Activated CD4-positive, CD25-positive, alpha-beta regulatory T cell treated with anti-CD3 and anti-CD28 coated beads, Interleukin-2, amount 50 U/mL, for 72 hours (primary cell): ENCODE measurements at places on chromosomes 7 and 10.

GRCh38 chr7:24773646-24774045, 16.4 kb upstream of the GSDME start:
- DNase-seq = no peak

GRCh38 chr7:6294839-6295238, 22.4 kb upstream of the CYTH3 start:
- DNase-seq = no peak

DNA sequence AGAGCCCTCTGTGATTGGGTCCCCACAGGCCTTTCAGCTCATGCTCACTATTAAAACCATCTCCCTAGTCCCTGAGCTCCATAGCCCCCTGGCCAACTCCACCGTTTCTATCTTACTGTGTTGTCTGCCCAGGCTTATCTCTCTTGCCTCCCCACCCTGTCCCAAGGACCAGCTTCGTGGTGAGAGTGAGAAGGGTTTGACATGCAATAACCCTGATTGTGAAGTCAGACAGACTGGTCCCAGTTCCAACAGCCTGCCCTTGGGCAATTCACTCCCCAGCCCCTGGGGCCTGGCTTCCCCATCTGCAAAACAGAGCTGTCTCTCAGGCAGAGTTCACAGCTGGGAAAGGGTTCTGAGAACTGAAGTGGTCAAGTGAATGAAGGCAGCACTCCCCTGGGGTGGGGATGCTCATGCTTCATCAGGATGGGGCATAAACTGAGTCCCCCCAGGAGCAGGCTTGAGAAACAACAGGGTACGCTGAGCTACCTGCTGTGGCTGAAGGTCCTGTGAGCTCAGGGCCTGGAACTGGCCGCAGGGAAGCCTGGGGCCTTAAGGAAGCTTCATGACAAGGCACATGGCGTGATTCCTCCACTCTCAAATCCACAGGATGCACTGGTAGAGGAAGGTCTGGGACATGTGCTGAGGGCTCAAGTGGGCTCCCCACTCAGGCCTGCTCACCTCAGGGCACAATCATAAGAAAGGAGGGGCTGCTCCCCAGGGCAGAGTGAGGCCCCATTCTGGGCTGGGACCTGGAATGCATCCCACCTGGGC, 1.8 kb upstream of the PPIF start:
- peak; percentile 26 for DNase-seq

DNA sequence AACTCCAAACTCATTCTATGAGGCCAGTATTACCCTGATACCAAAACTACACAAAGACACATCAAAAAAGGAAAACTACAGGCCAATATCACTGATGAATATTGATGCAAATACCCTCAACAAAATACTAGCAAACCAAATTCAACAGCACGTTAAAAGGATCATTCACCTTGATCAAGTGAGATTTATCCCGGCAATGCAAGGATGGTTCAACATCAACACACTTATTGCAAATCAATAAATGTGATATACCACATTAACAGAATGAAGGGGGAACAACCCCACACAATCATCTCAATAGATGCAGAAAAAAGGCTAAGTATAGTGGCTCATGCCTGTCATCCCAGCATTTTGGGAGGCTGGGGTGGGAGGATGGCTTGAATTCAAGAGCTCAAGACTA, 19.9 kb downstream of the IDE start:
- no peak for DNase-seq

DNA sequence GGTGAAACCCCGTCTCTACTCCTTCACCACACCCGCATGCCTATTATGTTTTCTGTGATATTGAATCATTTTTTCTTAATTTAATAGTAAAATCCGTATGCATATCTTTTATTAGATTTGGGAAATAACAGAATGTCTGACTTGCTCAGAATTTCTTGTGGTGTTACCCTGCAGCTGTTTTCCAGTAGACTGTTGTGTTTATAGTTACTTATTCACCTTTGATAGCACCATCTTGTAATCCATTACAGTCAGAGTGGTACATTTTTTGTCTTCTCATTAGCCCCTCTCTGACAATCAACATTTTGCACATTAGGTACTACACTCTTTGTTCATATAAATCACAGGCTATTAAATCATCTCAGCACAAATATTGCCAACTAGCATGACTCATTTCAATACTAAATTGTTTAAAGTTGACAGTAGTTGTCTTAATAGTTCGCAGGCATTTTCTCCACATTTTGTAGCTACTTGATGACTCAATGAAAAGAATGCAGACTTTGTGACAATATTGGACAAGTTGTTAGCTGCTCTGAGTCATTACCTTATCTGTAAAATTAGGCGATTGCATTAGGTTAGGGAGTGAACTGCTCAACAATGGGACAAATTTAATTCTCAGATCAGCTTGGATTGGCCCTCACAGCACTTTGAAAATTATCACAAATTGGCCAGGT, 17.8 kb upstream of the SLC16A12 start:
- no peak for DNase-seq

GRCh38 chr10:101414034-101414433, 60.1 kb downstream of the BTRC start:
- no peak for DNase-seq

DNA sequence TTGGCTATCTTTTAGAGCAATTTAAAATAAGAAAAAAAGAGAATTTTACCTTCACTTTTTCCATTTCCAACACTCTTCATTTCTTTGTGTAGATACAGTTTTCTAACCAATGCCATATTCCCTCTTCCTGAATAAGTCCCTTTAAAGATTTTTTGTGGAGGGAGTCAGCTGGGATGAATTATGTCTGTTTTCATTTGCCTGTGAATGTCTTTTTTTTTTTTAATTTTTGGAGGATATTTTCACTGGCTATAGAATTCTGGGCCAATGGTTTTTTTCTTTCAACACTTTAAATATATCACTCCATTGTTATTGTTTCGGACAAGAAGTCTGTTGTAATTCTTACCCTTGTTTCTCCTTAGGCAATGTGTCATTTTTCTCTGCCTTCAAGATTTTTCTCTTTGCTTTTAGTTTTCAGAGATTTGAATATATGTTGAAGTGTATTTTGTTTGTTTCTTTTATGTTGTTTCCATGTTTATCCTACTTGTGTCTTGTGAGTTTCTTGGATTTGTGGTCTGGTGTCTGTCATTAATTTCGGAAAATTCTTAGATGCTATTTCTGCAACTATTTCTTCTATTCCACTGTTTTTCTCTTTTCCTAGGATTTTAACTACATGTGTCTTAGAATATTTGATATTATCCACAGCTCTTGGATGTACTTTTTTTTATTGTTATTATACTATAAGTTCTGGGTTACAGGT, 20.0 kb upstream of the CXCL12 start:
- no peak for DNase-seq

GRCh38 chr7:44876393-44876792, 8.9 kb downstream of the PURB start:
- no peak for DNase-seq

- no peak for DNase-seq
Measured at GRCh38 chr10:102185811-102186527, 33.8 kb downstream of the NOLC1 start.

DNA sequence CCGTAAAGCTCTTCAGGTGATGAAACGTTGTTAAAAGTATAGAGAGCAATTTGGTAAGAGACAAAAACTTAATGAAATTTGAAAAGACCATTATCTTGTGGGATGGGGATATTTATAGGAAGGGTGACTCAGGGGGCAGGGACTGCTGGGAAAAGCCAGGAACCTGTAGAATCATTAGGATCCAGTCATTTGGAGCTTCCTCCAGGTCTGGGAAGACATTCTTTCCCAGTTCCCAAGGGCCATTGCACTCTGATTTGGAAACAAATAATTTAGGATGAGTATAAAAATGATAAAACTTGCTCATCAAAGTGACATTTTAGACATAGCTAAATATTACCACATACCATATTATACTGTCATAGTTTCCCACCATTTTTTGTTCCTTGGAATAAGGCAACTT, 143.9 kb downstream of the PFKFB3 start:
- DNase-seq = no peak

DNA sequence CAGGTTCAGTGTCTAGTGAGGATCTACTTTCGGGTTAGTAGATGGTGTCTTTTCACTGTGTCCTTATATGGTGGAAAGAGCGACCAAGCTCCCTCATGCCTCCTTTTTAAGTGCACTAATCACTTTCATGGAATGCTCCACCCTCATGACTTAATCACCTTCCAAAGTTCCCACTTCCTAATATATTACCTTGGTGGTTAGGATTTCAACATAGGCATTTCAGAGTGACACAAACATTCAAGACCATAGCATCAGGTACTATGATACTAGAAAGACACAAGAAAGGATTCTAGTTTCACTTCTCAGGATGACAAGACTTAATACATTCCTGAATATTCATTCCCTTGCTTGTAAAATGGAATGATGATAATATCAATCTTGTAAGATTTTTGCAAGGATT, 119.1 kb upstream of the FAM3C start:
- DNase-seq = no peak

- DNase-seq = no peak
Measured at GRCh38 chr10:96712662-96713271, 7.5 kb downstream of the PIK3AP1 start.

DNA sequence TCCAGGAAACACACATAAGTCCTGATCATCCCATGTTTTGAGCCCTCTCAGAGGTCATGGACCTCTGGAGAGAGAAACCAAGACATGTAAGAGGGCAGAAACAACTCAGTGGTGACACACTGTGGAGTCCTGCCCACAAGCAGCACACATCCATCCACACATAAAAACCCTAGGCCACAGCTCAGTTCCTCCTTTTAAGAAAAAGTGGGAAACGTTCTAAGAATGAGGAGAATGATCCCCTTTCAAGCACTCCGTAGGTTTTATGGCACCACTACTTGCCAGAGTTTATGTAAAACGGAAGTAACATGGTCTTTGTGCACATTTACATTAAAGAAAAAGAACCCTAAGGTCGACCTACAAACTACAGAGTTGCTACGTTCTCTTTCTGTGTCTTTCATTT, 19.9 kb downstream of the ATAD1 start:
- no peak for DNase-seq

DNA sequence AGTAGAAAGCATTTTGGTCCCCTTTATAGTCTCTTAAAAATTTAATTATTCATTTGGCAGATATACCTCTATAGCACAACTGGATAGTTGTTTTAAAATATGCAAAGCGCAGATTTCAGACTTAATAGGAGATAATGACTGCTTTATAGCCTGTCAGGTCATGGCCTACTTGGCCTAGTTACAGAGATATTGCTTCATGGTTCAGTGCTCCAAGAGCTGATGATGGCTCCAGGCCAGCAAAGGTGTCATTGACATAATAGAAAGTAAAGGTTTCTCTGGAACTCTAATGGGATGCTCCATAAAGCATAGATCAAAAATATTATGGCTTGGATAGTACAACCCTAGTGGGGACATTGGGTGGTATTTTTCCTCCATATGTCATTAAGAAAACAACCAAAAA, 285.7 kb downstream of the NXPH1 start:
- DNase-seq = no peak

DNA sequence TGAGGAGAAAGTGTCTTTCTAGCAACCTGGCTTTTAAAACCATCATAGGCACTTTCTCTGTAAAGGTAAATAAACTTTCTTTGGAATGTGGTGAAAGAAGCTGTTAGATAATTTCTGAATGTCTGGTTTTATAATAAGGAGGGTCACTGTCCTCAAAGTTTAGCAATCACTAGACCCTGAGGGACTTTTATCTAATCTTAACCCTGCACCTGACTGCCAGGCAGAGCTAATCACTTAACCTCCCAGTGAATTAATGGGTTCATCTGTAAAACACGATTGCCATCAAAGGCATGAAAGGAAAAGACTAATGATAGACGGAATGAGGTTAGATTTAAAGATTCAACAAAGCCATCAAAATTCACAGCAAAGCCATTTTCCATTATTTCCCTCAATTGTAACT, 553.8 kb downstream of the GRM8 start:
- no peak for DNase-seq
